Omental fat pad (tissue), 4 donors: ENCODE measurements at places on chromosomes 3 and 15.

- DNase-seq, result no peak
Observed at GRCh38 chr3:19947549-19948225, 790 bp downstream of the RAB5A start.

- no peak for DNase-seq
Observed at GRCh38 chr3:51388286-51389029, 2.6 kb upstream of the RBM15B start.

- DNase-seq, result no peak
Observed at GRCh38 chr15:56469483-56469882, 4.5 kb upstream of the MNS1 start.

DNA sequence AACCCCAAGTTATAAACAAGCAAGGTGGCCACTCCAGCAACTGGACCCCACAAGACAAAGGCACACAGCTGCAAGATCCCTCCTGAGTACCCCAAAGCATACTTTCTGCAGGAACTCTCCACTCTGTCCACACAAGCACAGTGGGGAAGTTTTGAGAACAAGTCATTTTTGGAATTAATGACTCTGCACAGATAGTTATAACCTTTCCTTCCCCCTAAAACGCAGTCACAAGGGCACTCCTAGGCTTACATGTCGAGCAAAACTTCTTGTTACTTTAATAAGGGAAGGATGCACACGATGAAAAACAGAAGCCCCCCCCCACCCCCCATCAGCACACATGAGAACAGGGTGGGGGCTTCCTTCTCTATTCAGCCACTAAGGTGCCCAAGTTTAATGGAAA, 1.2 kb downstream of the STIMATE start:
- no peak for DNase-seq

- no peak for DNase-seq
Observed at GRCh38 chr3:125108833-125109535, 53.2 kb upstream of the HEG1 start.

DNA sequence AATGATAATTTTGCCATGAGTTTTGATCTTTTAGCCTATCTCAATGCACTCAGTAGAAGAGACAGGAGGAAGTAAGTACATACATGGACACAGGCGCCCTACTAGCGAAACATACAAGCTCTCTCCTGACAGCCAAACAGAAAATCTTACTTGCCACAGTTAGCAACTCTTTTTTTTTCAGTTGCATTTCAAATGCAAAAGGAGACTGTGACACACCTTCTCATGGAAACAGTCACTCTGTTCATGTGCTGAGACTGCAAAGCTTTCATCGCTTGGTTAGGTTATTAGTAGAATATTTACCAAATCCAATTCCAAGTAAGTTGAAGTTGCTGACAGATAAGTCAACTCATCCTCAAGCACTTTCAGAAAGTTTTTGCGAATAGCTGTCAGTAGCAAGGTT, 223.3 kb downstream of the FOXP1 start:
- no peak for DNase-seq

- no peak for DNase-seq
Observed at GRCh38 chr15:94638183-94638582, 406.8 kb downstream of the MCTP2 start.

GRCh38 chr3:194637066-194637465, 3.8 kb upstream of the TMEM44 start:
- no peak for DNase-seq
